A549 treated with CpdA at 1 μM for 4 hours (cell line): ENCODE measurements at places on chromosomes 7 and 10. TPM values are rescaled to one million over a fixed set of nuclear protein-coding genes. Genes with fewer than 3 reads are reported as not detected.

SPACDR gene
- total RNA-seq = 0.60 to 0.96 TPM (median 0.77 TPM) in 4 of 5 replicates, not detected in the other

DDX21 gene
- total RNA-seq = 124 to 191 TPM (median 134 TPM) in 5 replicates

TRPV5 gene
- not detected in 5 replicates for total RNA-seq

MYOZ1 gene
- 0.08 TPM in 1 of 5 replicates, not detected in the others for total RNA-seq

CCDC172 gene
- not detected in 5 replicates for total RNA-seq

UBTD1 gene
- 12.0 to 19.6 TPM (median 19.1 TPM) in 5 replicates for total RNA-seq

GNAT3 gene
- not detected in 5 replicates for total RNA-seq

RBP4 gene
- total RNA-seq = 5.3 to 10.7 TPM (median 7.6 TPM) in 5 replicates

SP8 gene
- not detected in 5 replicates for total RNA-seq

MRPL32 gene
- 71.7 to 91.4 TPM (median 78.2 TPM) in 5 replicates for total RNA-seq

PHKG1 gene
- total RNA-seq = 0.39 to 1.2 TPM (median 0.41 TPM) in 5 replicates

BICC1 gene
- 21.5 to 30.1 TPM (median 23.6 TPM) in 5 replicates for total RNA-seq

TRIL gene
- not detected in 5 replicates for total RNA-seq

RRP12 gene
- total RNA-seq = 54.6 to 69.6 TPM (median 63.0 TPM) in 5 replicates

ADRB1 gene
- total RNA-seq = 0.41 to 0.94 TPM (median 0.74 TPM) in 5 replicates

SAP25 gene
- total RNA-seq = 0.61 to 0.85 TPM (median 0.71 TPM) in 5 replicates

MKX gene
- total RNA-seq = not detected in 5 replicates

FEZF1 gene
- total RNA-seq = not detected in 5 replicates
